ENCODE measurements at places on chromosomes 6 and 20. TPM values are rescaled to one million over a fixed set of nuclear protein-coding genes. Genes with fewer than 3 reads are reported as not detected.

Gene EYS
- not detected for total RNA-seq

Gene VWA7
- 11.0 TPM for total RNA-seq

DNA sequence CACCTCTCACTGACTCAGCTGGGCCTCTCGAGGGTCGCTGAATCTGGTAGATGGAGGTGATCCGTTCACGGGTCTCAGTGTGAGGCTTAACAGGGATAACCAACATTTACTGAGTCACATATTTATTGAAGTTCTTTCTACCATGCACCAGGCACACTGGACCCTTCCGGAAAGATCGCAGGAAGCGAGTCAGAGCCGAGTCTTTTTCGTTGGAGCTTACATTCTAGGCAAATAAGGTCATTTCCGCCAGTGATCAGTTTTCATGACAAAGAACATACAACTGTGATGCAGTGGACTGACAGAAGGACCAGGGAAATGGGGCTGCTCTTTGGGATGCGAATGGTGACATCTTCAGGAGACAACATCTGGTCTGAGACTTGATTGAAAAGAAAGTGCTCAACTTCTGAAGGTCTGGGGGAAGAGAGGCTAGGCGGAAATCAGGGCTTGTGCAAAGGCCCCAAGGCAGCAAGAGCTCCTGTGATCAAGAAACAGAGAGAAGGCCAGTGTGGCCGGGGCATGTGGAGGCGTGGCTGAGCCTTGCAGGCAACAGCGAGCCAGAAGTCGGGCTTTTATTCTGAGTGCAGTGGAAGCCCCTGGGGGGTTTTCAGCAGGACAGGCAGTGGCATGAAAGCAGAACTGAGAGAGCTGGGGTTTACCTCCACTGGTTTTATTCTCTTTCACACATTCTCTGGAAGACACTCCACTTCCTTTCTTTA lies 56.7 kb downstream of the APCDD1L start:
- no peak for DNase-seq

DNA sequence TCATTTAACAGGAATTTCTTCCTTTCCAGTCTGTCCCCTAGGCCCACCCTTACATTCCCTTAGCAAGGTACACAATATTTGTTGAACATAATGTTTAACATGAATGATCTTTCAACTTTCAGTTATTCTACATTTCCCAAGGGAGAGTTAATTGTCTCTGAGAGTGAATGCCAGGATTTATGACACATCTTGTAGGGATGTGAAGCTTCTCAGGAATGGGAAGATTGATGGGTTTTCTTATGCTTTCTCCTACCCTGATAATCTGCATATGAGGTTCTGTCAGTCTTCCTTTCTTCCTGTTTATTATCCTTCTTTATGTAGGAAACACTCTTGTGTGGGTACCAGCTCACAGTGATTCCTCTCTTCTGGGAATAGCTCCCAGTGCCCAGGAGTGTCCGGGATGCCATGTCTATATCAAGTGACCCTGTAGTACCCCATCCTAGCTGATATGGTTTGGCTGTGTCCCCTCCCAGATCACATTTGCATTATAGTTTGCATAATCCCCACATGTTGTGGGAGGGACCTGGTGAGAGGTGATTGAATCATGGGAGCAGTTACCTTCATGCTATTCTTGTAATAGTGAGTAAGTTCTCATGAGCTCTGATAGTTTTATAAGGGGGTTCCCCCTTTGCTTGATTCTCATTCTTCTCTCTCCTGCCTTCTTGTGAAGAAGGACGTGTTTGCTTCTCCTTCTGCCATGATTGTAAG lies 7.1 kb upstream of the FYN start:
- no peak for DNase-seq

- no peak for DNase-seq
Measured at GRCh38 chr6:17938901-17939300, 48.5 kb downstream of the KIF13A start.

GRCh38 chr6:52020945-52021570 lies 66.4 kb downstream of the PKHD1 start:
- no peak for DNase-seq
